PC-3 (cell line): ENCODE measurements at places on chromosomes 1 and 21. TPM values are rescaled to one million over a fixed set of nuclear protein-coding genes. Genes with fewer than 3 reads are reported as not detected.

GRCh38 chr1:24899581-24900485 lies 30.2 kb downstream of the RUNX3 start:
- DNase-seq, result no peak

- DNase-seq, result no peak
These were observed 26.3 kb downstream of the PRDX6 start for GRCh38 chr1:173503391-173503790.

GRCh38 chr1:115491298-115492018 lies 150.3 kb upstream of the VANGL1 start:
- DNase-seq, result no peak

DNA sequence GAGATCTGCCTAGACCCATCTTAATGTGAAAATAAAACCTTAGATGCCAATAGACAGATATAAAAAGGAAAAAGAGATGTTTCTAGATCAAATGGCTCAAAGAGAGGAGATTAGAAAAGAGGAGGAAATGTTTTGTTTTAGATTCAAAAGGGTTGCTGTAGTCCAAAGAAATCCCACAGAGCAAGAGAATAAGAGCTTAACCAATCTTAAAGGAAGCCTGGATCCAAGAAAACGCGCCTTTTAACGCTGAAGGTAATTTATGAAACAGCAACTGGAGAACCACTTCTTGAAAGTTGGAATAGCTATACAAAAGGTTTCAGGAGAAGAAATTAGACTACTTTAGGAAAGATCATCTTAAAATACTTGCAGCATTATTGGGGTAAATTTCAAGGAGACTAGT lies 298.8 kb downstream of the BRINP2 start:
- no peak for DNase-seq

DNA sequence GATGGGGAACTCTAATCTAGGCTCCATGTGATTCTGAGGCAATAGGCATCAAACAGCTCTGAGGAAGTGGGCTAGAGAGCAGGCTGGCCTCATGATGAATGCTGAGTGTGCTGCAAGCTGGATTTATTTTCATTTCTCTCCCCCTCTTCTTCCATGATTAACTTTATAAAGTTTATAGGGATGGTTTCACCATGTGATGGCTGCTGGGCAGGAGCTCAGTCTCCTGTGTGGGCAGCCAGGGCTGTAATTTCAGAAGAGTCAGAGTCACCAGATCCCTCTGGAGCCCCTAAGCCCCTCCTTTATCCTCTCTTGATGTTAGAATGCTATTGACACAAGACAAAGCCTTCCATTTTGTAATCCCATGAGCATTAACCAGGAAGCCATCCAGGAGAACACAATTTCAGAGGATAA lies 143.6 kb downstream of the CNIH3 start:
- DNase-seq, result no peak

DNA sequence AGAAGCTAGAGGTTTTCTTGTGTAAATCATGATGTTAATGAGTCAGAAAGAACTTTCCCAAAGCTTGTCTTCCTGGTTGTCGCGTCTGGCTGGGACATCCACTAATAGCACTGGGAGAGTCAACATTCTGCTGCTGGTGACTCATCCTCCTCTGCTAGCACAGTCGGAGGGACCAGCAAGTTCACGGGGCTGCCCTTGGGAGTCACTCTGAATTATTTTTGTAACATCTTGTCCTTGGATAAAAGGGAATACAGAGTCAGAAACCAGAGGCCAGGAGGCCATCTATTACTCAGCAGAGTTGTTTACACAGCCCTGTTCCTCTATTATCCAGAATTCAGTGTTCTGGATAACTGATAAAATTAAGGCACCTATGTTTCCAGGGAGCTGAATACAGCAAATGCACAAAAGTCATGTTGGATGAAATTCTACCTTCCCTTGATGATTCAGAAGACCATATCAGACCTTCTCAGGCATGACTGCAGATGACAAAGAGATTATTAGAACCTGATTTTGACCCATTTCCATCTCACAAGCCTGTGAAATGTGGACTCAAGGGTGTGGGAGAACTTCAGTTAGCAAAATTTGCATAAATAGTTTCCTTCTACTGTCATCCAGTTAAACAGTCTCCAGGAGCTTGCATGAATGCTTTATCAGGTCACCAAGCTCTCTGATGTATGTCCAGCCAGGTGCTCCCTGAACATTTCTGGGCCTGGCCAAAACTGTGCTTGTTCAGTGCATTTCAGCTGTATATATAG lies 68.1 kb downstream of the JAK1 start:
- peak; percentile 96 for DNase-seq

DNA sequence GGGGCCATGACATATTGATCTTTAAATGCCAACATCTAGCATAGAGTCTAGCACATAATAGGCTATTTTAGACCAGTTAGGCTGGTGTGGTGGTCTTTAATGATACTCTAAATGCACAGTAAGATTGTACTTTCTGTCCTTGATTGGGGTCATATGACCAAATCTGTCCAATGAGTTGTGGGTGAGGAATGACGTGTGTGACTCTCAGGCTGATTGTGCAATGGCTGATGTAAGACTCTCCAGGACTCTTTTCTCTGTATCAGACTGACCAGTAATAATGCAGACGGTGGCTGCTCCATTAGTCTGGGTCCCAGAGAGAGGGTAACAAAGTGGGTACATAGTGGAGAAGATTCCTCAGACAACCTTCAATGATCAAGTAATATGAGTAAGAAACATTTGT lies 541.6 kb upstream of the CAMK1G start:
- DNase-seq, result no peak

DNA sequence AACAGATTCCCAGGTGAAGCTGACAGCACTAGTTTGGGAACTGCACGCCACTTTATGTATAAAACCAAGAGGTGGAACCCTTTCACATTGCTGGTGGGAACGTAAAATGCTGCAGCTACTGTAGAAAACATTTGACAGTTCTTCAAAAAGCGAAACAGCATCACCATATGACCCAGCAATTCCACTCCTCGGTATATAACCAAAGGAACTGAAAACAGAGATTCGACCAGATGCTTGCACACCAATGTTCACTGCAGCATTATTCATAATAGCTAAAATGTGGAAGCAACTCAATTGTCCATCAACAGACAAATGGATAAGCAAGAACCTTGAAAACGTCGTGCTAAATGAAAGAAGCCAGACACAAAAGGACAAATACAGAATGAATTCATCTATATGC lies 17.5 kb downstream of the RSPH1 start:
- DNase-seq, result no peak

DNA sequence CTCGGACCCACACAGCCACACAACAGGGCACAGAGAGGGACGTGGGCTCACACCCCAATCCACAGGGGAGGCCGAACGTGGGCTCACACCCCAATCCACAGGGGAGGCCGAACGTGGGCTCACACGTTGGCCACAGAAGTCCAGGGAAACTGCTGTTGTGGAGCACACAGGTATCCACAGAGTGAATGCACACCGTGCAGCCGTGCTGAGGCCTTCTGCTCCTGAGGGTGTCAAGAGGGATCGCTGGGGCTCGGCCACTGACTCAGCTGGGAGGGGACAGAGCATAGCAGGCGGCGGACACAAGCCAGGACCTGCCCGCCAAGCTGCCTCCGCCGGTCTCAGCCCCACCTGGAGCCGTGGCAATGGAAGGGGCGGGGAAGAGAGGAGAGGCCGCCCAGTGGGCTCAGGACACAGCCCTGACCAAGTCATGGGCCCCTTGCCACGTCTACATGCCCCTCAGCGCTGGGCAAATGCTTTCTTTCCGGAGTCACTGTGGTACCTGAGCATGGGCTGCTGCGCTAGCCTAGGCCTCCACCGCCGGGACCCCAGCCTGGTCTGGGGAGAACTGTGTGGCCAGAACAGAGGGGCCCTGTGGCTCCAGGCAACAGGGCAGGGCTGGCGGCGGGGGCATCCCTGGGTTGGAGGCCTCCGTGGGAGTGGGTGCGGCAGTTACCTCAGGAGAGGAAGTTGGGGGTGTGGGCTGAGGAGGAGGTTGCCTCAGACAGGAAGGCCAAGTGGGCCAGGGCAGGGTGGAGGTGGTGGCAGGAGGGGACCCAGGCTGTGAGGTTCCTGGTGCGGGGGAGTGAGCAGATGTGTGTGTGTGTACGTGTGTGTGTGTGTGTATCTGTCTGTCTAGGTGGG lies 1.2 kb downstream of the SYTL1 start:
- DNase-seq, result peak; percentile 79

- DNase-seq, result no peak
These were observed 63.4 kb upstream of the BCL10 start for GRCh38 chr1:85339656-85340399.

GRCh38 chr1:118337346-118337745 lies 152.3 kb upstream of the SPAG17 start:
- peak; percentile 42 for DNase-seq

The C4BPA gene
- total RNA-seq, result not detected in 2 replicates

The BTBD8 gene
- 2.1 and 3.9 TPM in 2 replicates for total RNA-seq

The COL9A2 gene
- 4.4 and 7.0 TPM in 2 replicates for total RNA-seq

The MEX3A gene
- total RNA-seq, result 12.9 and 14.7 TPM in 2 replicates

The AK2 gene
- total RNA-seq, result 213 and 236 TPM in 2 replicates

The TMPRSS2 gene
- 9.3 and 15.8 TPM in 2 replicates for total RNA-seq

The SPATA46 gene
- total RNA-seq, result not detected in 2 replicates

The UQCRHL gene
- 8.7 and 11.2 TPM in 2 replicates for total RNA-seq

The OR2T2 gene
- not detected in 2 replicates for total RNA-seq
